Stimulated activated CD4-positive, alpha-beta T cell treated with anti-CD3 and anti-CD28 coated beads, Interleukin-12 subunit alpha, Interleukin-12 subunit beta, amount 100 ng/mL, for 4 hours (primary cell): ENCODE measurements at places on chromosomes 16 and 17.

DNA sequence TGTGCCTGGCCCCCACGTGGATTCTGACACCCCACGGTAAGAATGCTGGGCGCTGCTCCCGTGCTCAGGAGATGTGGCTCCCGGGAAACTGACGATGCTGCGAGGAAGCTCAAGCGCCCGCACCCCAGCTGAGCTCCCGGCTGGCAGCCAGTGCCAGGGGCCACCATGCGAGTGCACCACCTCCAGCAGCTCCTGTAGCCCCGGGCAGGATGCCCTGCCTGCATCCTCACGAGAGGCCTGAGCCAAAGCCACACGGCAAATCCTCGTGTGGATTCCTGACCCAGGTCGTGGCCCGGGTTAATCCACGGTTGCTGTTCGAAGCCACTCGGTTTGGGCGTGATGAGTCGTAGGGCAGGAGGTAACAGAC is 11.6 kb upstream of the DPEP1 start:
- no peak for DNase-seq

GRCh38 chr17:17354560-17355349 is 51.6 kb downstream of the NT5M start:
- DNase-seq, result peak; percentile 69

DNA sequence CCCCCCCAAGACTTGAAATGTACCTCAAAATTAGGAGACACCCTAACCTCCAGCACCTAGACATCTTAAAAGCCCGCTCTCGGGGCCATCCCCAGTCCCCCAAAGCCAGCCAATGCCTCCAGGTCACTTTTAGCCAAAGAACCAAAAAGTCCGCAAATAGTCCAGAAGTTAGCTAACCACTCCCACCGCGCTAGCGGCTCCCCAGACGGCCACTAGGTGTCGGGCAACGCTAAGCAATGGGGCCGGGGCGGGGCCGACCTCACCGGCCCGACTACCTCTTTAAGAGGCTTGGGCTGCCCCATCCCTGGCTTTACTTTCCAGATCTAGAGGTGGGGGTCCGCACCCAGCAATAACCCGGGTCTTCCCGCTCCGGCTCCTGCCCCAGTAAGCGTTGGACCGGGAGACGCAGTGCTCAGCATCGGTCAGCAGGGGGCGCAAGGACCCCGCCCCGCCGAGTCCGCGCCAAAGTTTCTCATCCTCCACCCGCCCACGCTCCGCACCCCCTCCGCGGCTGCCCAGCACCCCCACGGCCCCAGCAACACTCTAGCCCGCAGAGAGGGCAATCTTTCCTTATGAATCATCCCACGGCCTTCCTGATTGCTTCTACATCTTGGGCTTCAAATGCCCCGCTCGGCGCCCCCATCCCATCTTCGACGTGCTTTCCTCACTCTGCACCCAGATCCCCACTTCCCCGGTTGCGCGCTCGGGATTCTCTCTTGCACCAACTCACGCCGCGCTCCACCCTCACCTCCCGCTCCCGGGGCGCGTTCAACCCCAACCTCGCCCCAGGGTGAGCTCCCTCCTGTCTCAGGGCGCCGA is 765 bp downstream of the COL1A1 start:
- peak; percentile 76 for DNase-seq

- DNase-seq, result no peak
Observed at GRCh38 chr16:6096931-6097670, 999.5 kb upstream of the EEF2KMT start.

DNA sequence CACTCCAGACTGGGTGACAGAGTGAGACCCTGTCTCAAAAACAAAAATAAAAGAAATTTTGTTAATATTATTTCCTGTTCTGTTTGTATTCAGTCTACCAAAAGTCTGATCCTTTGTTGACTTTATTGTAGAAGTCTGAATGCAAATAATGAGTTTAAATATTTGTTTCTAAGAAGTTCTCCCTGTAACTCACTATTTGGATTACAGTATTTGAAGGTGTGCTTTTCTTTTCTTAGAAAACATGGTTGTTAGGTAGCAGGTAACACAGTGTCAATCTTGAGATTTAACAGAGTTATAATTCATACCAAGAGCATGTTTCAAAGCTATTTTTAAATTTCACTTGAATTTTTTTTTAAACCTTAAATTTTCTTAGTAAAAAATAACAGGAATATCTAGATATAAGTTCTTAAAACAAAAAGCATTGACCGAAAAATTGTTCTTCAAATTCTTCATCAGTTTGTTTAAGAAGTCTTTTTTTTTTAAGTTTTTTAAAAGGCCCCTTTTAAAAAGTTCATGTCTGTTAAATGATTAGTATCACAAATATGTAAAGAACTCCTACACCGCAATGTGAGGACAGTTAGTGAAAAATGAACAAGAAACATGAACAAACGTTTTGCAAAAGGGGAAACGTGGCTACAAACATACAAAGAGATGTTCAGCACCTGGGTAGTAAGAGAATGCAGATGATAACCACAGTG is 35.0 kb downstream of the GAN start:
- no peak for DNase-seq

DNA sequence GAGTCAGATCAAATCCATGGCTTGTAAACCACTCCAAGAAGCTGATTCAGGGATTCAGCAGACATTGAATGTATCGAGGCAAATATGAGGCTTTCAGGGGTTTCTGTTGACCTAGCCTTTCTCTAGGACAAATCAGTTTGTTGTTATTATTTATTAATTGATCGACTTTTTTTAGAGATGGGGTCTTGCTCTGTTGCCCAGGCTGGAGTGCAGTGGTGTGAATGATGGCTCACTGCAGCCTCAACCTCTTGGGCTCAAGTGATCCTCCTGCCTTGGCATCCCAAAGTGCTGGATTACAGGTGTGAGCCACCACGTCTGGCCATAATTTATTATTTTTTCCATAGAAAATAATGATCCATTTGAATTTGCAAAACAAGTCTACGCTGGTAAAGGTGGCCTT is 27.0 kb downstream of the LAT start:
- no peak for DNase-seq

DNA sequence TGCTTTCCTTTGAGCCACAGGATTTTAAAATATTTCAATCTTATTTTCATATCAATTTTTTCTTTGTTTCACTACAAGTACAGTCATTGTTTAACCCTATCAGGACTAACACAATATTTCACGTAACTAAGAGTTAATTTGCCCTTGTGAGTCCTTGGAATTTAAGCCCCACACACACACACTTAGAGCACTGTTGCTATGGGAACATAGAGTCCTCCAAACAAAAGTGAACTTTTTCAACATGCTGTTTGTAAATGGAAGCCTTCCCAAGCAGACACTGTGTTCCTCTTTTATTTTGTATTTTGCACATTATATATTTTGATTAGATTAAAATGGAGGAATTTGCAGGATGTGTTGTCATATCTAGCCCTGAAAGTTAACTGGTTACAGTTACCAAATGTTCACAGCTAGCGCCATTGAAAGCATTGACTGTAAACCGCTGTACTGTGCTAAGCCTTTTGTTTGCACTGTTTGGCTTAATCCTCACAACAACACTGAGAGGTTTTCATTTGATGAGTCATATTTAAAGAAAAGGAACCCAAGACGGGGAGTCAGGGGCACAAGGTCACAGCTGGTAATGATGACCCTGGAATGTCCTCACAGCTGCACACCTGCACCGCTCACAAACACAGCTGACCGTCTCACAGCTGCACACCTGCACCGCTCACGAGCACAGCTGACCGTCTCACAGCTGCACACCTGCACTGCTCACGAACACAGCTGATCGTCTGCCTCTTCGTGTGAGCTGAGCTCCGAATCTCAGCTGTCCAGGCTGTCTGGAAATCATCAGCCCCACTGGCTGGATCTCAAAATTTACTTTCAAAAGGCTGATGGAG is 6.3 kb downstream of the HSBP1 start:
- no peak for DNase-seq

DNA sequence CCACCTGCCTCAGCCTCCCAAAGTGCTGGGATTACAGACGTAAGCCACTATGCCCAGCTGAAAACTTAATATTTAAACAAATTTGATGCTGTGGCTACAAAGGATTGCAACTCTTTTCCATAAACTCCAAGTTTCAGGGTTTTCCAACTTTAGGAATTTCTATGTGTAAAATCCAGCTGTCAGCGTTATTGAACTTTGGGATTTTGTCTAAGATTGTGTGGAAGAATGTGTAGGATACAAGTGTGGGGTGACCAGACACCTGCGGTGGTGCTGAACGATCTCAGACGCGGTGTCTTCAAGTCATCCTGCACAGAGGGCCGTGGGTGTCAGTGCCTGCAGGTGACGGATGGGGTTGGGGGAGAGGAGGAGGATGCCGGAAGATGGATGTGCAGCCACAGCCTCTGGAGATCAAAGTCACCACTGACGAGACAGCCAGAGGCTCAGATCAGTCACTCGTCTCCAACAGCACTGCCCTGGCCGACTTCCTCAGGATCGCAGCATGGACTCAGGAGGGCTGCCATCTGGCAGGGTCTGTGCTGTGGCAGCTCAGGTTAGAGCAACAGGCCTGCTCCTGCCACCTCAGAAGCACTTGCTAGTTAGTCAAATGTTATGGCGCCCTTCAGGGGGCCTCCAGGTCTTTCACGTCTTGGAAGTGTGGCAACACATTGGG is 13.0 kb downstream of the ACSF3 start:
- no peak for DNase-seq
